Gastroesophageal sphincter (tissue), 4 donors: ENCODE measurements at places on chromosomes 12 and 14.

DNA sequence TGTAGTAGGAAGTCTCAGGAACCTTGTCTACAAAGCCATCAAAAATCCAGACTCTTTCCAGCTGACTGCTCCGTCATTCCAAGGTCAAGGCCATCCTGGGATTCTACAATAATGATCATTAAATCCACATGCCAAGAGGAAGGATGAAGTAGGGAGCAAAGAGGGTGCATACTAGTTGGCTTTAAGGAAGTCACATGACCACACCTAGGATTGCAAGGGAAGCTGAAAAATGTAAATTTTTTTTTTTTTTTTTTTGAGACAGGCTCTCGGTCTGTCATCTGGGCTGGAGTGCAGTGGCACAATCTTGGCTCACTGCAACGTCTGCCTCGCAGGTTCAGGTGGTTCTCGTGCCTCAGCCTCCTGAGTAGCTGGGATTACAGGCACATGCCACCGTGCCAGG, 7.3 kb upstream of the MRPL42 start:
- ATAC-seq, result no peak

DNA sequence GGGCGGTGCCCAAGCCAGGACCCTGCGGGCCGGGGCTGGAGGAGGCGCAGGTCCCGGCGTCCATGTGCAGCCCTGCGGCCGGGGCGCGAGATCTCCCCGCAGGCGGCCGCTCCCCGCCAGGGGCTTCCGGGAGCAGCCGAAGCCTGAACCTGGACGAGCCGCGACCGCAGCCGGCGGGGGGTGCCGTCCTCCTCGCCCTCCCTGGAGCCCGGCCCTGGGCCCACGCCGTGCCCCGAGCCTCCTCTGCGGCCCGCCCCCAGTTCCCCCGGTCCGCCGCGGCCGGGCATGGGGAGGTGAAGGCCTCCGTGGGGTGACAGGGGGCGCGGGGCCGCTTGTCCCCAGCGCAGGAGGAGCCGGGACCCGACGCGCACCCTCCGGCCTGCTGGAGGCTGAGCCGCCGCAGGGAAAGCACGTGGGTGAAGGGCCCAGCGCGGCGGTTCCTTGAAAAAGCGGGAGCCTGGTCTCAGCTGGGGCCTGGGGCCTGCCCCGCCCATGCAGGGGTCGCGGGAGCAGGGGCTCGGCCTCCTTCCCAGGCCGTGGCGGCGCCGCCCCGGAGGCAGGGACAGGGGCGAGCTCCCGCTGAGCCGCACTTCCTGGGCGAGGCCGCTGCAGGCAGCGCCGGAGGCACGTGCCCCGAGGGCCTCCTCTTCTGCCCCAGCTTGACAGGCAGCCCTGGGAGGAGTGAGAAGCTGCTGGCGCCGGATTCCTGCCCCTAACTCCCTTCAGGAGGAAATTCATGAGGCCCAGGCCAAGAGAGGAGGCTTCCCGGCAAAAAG, 55.6 kb upstream of the PPP2R5C start:
- peak; percentile 79 for ATAC-seq

DNA sequence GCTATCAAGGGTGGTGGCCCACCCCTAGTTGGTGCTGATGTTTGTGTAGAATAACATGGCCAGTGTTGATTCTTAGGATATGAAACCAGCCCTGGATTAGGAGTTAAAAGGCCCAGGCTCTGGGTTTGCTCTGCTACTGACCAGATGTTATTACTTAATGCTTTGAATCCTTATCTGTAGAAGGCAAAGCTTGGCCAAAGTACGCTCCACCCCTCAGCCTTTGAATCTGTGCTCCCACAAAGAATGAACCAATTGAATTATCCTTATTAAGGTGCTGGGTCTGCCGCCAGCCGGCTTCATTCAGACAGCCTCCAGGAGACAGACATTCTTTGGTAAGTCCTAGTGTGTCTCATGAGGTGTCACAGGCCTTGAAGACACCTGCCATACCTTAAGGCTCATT, 41.8 kb downstream of the AKAP3 start:
- ATAC-seq, result no peak

- no peak for ATAC-seq
These were observed 33.2 kb downstream of the TOGARAM1 start for GRCh38 chr14:44995196-44995595.

DNA sequence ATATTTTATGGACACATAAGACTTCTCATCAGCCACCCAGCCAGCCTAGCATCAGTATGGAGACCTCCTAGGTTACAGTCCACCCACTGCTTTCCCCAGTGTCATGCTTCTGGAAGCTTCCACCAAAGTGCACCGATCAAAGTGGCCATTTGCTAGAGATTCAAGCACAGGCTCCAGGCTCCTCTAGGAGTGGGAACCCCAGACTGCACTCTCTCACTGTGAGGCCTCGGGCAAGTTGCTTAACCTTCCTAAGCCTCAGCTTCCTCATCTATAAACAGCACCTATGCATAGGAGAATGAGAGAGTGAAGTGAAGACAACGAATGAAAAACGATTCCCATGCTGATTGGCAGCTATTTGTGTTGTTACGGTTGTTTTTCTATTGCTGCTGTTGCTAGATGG, 94.4 kb downstream of the DICER1 start:
- no peak for ATAC-seq

- ATAC-seq, result no peak
These were observed 27.6 kb downstream of the PLXNC1 start for GRCh38 chr12:94175763-94176668.

DNA sequence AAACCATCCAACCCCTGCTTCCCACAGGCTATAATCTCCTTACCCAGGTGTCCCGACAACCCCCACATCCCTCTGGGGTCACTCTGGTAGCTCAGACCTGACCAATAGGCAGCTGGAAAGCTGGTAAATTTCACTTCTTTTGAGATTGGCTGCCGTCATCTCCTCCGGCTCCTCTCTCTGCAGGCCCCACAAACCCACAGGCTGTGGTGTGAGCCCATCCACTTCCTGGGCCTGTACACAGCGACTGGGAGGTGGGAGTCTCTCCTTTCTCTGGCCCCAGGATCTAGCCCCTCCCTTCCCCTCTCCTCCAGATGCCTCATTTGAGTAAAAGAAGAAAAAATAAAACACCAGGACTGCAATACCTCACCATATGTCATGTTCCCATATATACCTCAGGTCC, 709 bp downstream of the INHBC start:
- no peak for ATAC-seq

- ATAC-seq, result no peak
These were observed 1100.7 kb downstream of the TRHDE start for GRCh38 chr12:73372856-73373255.

DNA sequence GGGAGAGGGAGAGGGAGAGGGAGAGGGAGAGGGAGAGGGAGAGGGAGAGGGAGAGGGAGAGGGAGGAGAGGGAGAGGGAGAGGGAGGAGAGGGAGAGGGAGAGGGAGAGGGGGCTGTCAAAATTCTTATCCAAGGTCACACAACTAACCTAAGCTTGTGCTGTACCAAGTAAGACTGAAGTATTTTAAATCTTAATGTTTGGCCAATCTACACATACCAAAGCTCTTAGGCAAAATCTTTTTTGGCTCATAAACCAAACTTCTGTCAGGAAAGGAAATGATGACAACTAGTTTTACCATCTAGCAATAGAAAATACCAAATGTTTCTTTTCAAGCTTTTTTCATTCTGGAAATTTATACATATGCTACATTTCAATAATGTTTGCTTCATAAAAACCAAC, 33.8 kb downstream of the CCDC38 start:
- no peak for ATAC-seq

DNA sequence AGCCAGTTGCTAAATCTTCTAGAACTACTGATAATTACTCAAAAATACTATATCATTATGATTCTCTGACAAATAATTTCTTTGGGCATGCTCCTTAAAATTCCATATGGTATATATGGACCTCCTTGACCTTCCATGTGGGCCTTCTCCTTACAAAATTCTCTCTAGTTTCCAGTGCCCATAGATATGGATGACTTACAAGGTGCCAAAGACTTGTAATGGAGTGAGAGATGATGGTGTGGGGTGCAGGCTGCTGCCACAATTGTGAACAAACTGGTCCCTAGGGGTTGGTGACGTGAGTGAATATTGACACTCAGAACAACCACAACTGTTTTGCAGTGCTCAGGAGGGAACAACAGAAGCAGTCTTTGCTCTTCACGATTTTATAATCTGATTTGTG, 378.9 kb downstream of the SNAPC1 start:
- ATAC-seq, result no peak

DNA sequence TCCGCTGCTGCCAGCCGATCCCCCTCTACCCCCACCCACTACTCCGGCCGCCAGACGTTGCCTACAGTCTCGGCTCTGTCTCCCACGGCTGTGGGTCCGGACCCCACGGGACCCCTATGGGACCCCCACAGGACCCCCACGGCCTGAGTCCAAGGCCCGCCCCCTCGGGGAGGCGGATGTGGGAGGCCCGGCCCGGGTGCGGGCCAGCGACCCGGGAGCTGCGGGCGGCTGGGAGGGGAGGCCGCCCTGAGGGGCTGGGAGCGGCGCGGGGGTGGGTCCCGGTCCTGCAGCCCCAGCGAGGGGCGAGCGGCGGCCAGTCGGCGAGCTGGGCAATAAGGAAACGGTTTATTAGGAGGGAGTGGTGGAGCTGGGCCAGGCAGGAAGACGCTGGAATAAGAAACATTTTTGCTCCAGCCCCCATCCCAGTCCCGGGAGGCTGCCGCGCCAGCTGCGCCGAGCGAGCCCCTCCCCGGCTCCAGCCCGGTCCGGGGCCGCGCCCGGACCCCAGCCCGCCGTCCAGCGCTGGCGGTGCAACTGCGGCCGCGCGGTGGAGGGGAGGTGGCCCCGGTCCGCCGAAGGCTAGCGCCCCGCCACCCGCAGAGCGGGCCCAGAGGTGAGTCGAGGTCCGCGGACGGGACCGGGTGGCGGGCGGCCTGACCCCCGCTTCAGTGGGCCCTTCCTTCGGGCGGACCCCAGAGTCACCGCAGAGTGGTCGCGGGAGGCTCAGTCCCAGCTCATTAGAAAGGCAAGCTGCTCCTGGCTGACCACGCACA, at the start of gene ACVRL1:
Gene ACVRL1 (plus strand): TSS at position 422 of the 773 bp plus-strand sequence. CDS start 4,971 bp downstream, outside the sequence.
- ATAC-seq, result no peak

- no peak for ATAC-seq
These were observed 2.9 kb downstream of the MMP17 start for GRCh38 chr12:131830914-131831571.

- ATAC-seq, result no peak
These were observed 15.3 kb upstream of the STYK1 start for GRCh38 chr12:10689146-10689545.

GRCh38 chr12:3117591-3118015, 40.4 kb downstream of the TSPAN9 start:
- ATAC-seq, result no peak

DNA sequence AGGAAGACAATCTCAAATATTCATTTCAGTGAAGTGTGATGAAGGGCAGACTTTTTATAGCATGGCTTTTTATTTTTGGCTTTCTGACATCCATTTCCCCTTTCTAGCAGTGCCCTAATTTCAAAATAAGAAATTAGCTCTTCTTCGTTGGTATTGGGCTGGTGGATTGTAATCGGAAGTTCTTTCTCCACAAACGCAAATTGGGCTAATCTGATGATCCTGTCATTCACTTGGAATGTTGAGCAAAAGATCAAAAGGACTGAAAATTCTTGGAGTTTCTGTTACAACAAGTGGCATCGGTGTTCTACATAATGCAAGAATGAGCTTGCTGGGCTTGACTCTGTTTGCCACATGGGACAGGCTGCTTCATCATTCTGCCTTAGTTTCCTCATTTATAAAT, 1182.8 kb downstream of the FLRT2 start:
- no peak for ATAC-seq

DNA sequence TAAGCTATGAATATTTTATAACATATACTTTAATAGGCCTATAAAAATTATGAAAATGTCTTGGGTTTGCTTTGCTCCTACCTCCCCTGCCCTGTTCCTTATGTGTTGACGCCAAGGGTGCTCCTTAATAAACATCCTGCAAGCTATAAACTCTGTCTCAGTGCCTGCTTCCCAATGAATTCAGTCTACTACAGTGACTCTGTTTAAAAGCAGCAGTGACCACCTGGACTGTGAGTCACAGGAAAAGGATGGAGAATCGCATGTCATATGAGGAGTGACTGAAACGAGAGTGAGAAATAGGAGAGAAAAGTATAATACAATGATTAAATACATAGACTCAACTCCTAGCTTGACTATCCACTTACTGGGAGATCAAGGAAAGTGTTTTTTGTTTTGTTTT, 41.1 kb upstream of the CFAP54 start:
- ATAC-seq, result no peak

DNA sequence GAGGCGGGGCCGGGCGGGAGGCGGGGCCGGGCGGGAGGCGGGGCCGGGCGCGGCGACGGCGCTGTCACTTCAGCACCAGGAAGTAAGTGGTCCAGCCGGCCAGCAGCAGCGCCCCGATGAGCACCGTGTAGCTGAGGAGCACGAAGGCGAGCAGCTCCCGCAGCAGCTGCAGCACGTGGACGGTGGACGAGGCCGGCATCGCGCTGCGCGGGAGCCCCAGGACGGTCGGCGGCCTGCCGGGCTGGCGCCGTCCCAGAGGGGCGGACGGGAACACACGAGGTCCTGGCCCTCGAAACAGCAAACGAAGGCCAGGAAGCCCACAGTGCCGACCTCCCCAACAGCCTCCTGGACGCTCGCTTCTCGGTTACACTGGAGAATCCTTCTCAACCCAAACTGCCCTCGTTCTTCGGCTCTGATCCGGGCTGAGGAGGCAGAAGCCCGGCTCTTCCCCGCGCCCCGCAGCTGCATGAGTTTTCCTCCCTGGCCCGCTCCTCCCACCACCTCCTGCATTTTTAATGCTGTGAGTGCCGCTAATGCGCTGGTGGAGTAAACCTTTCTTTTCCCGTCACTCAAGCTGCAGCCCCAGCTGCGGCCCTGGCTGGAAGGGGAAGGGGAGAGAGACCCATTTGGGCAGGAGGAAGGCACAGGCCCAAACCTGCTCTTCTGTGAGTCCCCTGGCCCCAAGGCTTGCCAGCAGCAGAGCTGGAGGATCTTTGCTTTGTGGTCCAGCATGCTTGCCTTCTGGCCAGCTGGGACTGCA, 694 bp upstream of the DIABLO start:
- ATAC-seq, result no peak

- ATAC-seq, result no peak
These were observed 3.9 kb downstream of the ANO4 start for GRCh38 chr12:100798286-100799160.

DNA sequence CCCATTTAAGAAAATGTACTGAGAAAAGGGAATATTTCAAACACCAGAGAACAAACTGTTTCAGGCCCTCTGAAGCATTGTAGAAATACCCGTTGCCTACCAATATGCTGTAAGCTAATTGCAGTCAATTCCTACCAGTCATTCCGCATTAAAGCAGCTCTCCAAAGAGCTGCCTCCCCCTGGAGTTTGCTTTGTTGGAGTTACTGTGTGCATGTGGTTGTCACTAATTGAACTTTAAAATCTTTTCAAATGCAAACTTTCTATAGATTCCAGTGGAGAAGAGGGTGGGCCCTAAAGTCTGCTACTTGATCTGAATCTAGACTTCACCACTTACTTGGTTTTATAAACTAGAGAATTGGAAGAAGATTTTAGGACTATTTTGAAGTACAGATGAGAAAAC, 112.7 kb downstream of the PLXNC1 start:
- no peak for ATAC-seq
